ENCODE measurements at places on chromosomes 7 and 10.
A peak's percentile ranks its signal among the peaks of the same experiment; 100 is the strongest.

DNA sequence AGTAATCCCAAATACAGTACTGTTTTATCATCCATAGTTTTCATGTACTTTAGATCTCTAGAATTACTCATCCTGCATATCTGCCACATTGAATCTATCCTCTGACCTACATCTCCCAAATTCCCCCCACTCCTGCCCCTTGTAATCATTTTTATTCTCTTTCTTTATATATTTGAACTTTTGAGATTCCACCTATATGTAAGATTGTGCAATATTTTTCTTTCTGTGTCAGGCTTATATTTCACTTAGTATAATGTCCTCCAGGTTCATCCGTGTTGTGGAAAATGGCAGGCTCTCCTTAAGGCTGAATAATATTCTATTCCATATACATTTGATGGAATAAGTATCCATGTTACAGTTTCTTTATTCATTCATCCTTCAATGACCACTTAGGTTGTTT is 640.4 kb downstream of the POM121L12 start:
- no peak for DNase-seq

DNA sequence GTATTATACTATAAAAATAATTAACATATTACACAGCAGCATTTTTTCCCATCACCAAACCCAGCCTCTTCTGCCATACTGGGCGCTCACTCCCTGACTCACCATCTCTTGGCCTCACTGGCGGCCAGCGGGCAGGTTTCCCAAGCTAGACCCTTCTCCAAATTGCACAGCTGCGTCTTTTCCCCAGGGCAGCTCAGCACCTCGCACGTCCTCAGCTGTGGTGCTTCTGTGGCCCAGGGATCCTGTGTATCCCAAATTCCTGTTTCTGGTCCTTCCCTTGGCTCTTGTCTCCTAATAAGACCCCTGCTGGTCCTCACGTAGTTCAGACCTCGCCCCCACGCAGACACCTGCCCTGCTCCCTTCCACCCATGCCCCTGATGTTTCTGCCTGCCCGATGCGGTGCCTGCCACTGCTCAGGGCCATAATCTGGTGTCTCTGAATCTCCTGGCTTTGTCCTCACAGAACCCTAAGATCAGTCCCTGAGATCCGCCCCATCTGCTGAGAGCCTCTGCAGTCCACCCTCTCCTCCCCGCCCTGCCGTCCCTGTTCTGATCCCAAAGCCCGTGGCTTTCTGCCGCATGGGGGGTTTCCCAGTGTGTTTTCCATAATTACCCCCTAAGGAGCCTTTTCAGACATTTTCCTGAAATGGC is 290.1 kb downstream of the TCERG1L start:
- no peak for DNase-seq

- no peak for DNase-seq
Observed at GRCh38 chr7:21414795-21415393, 13.0 kb upstream of the SP4 start.

GRCh38 chr7:117230276-117231046 is 92.4 kb downstream of the WNT2 start:
- DNase-seq: peak; percentile 78

GRCh38 chr7:25482631-25483030 is 254.3 kb upstream of the NPVF start:
- no peak for DNase-seq

All from EL (cell line).